Stimulated activated CD8-positive, alpha-beta memory T cell treated with anti-CD3 and anti-CD28 coated beads, Interleukin-4, amount 100 ng/mL, for 4 hours (primary cell): ENCODE measurements at places on chromosomes 3 and 15.

- no peak for DNase-seq
Observed at GRCh38 chr3:24678421-24678865, 183.8 kb upstream of the THRB start.

DNA sequence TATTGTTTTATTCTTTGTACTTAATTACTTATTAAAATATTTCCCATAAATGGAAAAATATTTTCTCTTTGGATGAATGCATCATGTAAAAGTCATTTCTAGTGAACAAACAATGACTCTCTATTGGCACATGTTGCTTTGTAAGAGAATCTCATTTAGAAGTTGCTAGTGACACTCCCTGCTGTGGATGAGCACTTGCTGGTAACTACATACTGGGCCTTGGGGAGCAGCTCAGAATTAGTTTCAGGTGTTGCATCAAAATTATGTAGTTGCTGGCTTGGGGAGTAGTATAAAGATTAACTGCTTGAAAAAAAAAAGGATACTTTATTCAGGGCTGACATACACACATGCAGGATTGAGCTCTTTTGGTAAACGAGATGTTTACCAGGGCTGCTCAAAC, 80.3 kb upstream of the KCNAB1 start:
- DNase-seq, result no peak

DNA sequence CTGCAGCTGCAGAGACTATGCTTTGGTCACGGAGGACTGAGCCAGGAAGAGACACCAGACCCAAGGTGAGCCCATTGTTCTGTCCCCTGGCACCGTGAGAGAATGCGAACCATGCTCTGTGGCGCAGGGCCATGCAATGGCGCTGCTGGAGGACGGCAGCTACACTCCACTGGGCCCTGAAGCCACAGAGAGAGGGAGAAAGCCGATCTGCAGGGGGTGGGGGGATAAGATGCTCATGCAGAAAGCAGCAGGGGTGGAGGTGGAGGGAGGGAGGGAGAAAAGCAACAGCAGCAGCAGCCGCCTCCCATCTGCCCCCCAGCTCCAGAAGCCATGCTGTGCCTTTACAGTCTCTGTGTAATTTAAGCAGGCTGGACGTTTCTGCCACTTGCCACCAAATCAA, 5.3 kb downstream of the BDH1 start:
- DNase-seq, result no peak

GRCh38 chr3:151931171-151931570, 57.7 kb downstream of the SUCNR1 start:
- no peak for DNase-seq

GRCh38 chr15:69723404-69724096, 270.9 kb downstream of the RPLP1 start:
- DNase-seq, result no peak

GRCh38 chr3:139302084-139302800, 41.6 kb upstream of the MRPS22 start:
- DNase-seq, result no peak

GRCh38 chr3:53675022-53675697, 171.1 kb downstream of the CHDH start:
- no peak for DNase-seq

GRCh38 chr3:171018156-171018935, 8.2 kb downstream of the SLC2A2 start:
- no peak for DNase-seq

- no peak for DNase-seq
Observed at GRCh38 chr15:61151791-61152190, 77.3 kb downstream of the RORA start.
